ENCODE measurements at places on chromosomes 7 and 10. TPM values are rescaled to one million over a fixed set of nuclear protein-coding genes. Genes with fewer than 3 reads are reported as not detected.

DNA sequence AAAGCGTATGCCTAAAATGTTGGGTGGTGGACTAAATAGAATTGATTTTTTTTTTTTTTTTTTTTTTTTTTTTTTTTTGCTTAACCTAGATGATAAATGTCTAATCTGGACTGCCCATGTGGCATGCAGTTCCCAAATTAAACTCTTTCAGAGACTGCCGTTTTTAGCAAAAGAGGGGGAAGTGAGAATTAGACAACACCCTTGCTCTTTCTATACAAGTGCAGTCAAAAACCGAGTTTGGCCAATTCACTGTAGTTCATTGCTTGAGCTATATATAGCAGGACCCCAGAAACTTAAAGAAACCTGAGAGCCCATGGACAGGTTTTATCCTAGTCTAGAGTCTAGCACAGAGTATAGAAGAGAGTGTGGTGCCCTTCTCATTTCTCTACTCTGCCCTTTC is 141.9 kb downstream of the GRM3 start:
- no peak for DNase-seq

- no peak for DNase-seq
Observed at GRCh38 chr10:98892523-98892922, 343.1 kb downstream of the HPSE2 start.

The KLF6 gene
- polyA plus RNA-seq: 55.3 TPM

DNA sequence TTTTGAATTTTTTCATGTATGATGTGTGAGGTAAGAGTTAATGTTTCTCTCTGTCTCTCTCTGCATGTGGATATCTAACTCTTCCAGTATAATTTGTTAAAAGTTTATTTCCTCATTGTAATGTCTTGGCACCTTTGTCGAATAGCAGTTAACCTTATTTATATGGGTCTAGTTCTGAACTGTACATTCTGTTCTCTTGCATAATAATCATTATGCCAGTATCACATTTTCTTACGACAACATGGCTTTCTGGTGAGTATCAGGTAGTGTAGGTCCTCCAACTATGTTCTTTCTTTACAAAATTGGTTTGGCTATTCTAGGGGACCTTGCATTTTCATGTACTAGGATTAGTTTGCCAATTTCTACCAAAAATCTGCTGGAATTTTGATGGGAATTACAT is 337.0 kb upstream of the FZD8 start:
- DNase-seq: no peak

GRCh38 chr7:80286611-80287010 is 152.0 kb downstream of the GNAI1 start:
- DNase-seq: no peak

The SPAM1 gene
- polyA plus RNA-seq: 0.10 TPM

The TMEM26 gene
- polyA plus RNA-seq: 9.0 TPM

- DNase-seq: no peak
Observed at GRCh38 chr10:4234661-4235060, 449.7 kb upstream of the KLF6 start.

- no peak for DNase-seq
Observed at GRCh38 chr7:94069162-94069739, 65.1 kb upstream of the BET1 start.

DNA sequence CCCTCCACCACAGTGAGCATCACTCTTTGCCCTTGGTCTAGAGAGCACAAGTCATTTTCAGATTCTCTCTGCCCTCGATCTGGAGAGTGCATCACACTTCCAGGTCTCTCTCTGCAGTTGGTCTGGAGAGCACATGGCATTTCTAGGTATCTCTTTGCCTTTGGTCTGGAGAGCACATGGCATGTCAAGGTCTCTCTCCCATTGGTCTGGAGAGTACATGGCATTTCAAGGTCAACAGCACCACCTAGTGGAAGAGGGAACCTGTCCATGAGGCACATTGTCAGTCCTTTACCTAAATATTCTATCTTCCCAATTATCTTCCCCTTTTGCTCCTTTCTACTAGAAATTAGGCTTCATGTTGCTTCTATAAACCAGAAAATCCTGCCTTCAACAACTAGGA is 1139.4 kb downstream of the XPNPEP1 start:
- DNase-seq: no peak

DNA sequence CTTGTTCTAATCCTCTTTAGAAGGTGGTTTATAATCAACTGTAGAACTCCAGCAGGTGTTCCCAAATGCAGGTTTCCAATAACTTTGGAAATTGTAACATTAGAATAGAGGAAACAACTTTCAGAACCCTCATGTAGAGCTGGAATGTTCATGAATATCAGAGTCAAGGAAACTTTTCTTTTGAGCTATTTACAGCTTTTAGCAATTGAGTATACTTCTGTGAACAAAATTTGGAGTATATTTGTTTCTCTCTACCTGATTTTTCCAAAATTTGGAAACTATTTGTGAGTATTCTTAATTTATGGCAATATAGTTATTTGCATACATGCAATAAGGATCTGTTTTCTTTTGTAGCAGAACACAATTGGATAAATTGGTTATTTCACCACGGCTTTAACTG is 2.8 kb upstream of the CFAP43 start:
- DNase-seq: no peak

The PIP gene
- polyA plus RNA-seq: not detected

- no peak for DNase-seq
Observed at GRCh38 chr7:108152198-108152597, 22.0 kb upstream of the LAMB4 start.

DNA sequence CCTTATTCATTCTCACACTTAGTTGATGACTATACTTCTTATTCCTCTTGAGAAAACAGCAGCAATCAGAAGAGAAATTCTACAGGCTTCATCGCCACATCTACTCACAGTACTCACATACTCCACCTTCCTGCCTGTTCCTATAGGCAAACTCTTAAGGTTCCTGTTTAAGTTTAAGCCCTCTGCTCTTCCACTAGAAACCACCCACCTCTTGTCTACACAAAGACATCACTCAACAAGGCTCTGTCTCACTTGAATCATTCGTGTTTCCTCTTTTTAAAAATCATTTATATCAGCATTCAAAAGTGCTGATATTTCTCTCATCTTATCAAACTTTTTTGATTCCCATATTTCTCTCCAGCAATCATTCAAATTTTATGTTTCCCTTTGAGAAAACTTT is 85.5 kb upstream of the ADO start:
- DNase-seq: no peak

DNA sequence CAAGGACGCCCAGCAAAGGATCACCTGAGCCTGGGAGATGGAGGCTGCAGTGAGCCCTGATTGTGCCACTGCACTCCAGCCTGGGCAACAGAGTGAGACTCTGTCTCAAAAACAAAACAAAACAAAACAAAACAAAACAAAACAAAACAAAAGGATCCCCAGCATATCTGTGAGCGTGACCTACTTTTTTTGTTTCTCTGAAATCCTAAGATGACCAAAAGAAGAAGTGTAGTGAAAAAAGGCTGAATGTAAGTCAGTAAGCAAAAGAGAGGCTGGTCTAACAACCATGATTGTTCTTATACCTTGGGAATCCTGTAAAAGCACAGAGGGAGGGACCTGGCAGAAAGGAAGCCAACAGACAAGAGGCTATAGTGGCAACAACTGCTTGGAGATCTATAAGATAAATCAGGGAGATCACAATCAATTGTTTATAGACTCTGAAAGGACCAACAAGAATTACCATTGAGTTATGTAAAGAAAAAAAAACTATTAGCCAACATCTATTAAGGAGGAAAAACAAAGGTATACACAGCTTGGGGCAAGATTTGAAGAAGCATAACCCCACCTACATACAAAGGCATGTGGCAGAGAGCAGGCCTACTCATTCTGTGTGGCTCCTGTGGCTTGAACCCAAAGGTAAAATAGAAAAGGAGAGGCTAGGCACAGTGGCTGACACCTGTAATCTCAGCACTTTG is 255.2 kb upstream of the KLF14 start:
- no peak for DNase-seq

- peak; percentile 95 for DNase-seq
Observed at GRCh38 chr10:13371897-13372470, 23.9 kb upstream of the SEPHS1 start.

DNA sequence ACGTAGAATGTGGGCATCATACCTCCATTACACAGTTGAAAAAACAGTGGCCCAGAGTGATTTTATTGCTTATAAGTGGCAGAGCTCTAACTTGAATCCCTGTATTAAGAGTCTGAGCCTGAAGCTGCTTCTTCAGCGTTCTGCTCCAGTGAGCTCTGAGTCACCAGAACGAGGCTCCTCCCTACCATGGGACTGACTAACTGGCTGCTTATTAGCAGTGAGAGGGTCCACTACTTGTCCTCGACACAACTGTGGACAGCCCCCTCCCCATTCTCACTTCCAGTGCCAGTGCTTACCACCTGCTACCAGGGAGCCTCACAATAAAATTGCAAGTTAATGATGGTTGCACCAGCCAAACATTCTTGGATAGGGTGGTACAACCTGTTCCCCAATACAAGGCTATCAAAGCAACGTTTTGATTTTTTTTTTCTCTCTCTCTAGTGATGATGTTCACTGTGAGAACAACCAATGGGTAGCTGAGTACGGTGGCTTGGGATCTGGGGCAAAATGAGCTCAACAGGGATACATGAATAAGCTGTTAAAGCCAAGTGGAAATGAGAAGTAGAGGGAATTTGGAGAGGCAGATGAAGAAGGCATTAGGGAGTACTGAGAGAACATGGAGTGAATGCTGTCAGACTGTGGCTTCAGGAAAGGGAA is 2.7 kb upstream of the NRG3 start:
- no peak for DNase-seq

- DNase-seq: no peak
Observed at GRCh38 chr7:124088590-124088989, 55.7 kb upstream of the TMEM229A start.

The SYPL1 gene
- 151 TPM for polyA plus RNA-seq

GRCh38 chr7:12567015-12567414 is 3.5 kb upstream of the SCIN start:
- DNase-seq: no peak

DNA sequence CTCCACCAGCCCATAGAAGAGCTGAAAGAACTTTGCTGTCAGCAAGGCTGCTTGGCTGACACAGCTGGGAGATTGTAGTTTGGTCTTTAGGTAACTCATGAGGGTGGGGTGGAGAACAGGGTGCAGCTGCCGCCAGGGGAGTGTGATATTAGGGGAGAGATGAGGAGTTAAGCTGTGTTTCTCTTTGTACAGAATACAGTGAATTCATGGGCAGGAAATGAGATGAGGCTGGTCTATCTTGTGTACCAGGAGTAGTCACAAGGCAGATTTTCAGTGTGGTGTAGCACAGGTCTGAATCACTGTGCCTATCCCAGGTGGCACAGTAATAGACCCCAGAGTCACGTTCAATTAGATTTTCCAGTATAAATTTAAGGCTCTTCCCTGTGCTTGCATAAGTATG is 56.6 kb upstream of the TARP start:
- no peak for DNase-seq

DNA sequence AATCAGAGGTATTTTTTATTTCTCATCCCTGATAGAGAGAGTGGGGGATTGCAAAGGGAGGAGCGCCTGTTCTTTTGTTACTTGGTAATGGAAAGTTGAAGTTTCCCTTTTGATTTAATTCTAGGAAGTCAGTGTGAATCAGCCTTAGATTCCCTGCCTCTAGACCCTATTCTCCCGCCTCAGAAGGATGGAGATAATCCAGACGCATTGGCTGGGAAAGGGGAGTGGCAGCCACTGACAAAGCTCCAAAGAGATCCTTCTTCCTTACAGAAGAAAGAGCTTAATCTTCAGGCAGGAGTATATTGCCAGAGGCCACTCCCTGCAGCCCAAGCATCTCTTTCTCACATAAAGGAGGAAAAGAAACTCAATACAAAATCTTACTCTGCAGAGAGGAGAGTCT is 122.3 kb upstream of the GALNT17 start:
- no peak for DNase-seq

The AIFM2 gene
- 6.6 TPM for polyA plus RNA-seq

The GRM3 gene
- 0.13 TPM for polyA plus RNA-seq

DNA sequence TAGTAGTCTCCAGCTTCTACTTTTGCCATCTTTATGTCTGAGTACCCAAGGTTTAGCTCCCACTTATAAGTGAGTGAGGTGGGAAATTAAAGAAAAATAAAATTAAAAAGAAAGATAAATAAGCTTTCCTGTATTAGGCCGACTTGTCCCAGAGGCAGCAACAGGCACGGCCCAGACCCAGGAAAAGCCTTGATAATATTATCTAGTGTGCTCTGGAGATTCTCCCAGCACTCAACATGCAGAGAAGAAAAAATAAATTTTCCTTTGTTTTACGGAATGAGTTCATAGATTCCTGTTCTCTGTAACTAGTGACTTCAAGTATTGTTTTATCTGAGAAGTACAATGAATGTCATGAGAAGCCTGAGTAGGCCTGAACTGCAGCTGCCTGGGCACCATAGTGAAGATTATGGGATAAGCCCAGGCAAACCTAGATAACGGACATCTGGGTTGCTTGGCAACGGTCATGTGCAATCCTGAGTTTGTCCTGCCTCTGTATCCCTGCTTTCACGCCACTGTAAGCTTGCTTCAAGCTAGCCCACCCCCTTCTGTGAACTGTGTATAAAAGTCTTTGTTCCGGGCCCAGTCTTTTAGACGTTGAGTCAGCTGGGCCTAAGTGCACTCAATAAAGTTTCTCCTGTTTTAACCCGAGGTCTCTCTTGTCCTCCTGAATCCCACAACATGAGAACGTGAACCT is 6.4 kb downstream of the ATE1 start:
- no peak for DNase-seq

The CRYGN gene
- polyA plus RNA-seq: 4.4 TPM

DNA sequence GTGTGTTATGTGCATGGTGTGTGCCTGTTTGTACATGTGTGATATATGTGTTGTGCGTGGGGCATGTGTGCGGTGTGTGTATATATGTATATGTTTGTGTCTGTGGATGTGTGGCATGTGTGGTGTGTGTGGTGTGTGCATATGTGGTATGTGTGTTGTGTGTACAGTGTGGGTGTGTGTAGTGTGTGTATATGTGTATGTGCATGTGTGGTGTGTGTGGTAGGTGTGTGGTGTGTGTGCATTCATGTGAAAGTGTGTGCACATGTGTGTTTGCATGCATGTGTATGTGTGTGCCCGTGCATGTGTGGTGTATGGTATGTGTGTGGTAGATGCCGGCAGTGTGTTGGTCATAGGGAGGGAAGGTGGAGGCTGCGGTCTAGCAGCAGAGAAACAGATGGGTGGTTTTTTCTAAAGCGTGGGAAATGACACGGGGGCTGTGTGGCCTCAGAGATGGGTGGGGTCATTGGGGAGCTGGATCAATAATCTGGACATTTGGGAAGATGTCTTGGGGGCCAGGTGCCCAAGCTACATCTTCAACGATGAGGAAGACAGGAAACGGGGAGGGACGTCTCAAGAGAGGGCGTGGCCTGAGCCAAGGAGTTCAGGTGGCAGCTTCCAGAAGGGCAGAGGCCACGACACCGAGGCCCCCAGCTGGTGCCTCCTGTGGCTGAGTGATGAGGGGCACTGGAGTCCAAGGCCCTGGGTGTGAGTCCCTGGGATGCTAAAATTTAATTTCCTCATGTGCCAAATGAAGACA is 481.3 kb downstream of the DNAJB6 start:
- no peak for DNase-seq

The CFTR gene
- 11.3 TPM for polyA plus RNA-seq

The KIAA1549 gene
- 15.5 TPM for polyA plus RNA-seq

The UTF1 gene
- not detected for polyA plus RNA-seq

The ZSCAN21 gene
- polyA plus RNA-seq: 24.7 TPM

Data from left kidney (tissue), 8 donors.